ENCODE measurements at places on chromosomes 1 and 21. TPM values are rescaled to one million over a fixed set of nuclear protein-coding genes. Genes with fewer than 3 reads are reported as not detected.

DNA sequence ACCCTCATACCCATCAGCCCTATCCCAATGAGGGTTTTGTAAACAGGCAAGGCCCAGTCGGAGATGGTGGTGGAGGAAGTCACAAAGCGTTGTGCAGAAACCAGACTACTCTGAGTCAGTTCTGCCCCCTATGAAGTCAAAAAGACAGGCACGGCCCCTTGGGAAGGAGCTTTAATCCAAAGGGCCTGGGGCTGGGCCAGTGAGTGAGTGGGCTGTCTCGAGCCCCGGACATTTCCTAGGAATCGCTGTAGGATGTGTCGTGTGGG is 442 bp upstream of the AHCYL1 start:
- DNase-seq: peak; percentile 80

PRAMEF11 gene
- not detected for total RNA-seq

RTCA gene
- total RNA-seq: 118 TPM

DNA sequence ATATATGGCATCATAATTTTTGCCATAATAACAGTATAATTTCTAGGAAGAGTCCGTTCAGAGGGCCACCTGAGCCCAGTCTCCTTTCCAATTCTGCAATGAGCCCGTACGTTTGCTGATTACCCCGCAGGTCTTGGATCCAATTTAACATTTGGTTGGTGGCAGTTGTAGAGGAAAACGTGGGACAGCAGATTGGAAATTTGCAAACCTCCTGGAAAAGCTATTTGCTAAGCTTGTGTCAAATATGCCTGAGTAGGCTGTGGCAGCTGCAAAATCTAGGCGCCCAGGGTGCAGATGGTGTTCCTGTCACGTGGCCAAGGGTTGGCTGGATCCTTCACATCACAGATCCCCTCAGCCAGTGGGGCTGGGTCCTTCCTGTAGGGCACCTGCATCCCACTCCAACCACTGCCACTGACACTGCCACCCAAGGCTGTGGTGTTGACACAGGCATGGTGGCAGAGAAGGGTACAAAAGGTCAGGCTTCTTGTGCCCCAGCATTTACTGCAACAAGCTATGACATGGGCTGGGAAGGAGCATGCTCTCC is 174.8 kb upstream of the SYT6 start:
- no peak for DNase-seq

FAM151A gene
- not detected for total RNA-seq

TNFRSF25 gene
- 2.0 TPM for total RNA-seq
